ENCODE measurements at places on chromosomes 3 and 15.

- DNase-seq, result no peak
These were observed 5.5 kb upstream of the ARID3B start for GRCh38 chr15:74535388-74536084.

GRCh38 chr15:95425859-95426258 lies 904.6 kb upstream of the NR2F2 start:
- DNase-seq, result no peak

- peak; percentile 17 for DNase-seq
These were observed 11.2 kb upstream of the ATP13A3 start for GRCh38 chr3:194497799-194498575.

DNA sequence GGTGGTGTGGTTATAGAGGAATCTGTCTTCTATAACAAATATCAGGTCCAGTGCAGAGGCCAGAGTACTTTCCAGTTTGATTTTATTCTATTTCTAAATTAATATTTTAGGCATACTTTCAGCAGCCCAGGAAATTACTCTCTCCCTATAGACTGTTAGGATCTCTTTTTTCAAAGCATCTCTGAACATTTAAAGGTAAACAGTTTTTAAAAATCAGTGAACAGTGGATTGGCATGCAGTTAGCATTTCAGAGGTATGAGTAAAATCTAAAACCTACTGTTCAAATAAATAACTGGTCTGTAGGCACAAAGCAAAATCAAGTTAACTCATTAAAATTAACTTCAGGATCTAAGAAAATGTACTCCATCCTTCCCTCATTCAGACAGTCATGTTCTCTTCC lies 3.0 kb downstream of the ZBED2 start:
- DNase-seq, result no peak

DNA sequence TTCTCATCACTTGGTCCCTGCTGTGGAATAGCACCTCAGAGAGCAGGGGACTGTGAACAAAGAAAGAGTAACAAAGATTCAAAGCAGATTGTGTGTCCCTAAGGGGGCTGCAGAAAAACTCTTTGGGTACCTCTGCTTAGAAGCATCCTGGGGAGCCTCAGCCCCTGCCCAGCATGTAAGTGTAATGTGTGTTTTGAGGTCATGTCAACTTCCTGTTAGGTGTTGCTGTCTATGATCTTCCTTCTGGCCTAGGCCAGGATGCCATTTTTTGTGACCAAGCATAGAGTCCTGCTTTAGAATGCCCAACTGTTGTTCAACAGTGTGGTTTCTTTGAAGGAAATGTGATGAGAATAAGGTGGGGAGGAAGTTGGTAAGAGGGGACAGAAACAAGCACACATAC lies 77.1 kb upstream of the BCL6 start:
- no peak for DNase-seq

DNA sequence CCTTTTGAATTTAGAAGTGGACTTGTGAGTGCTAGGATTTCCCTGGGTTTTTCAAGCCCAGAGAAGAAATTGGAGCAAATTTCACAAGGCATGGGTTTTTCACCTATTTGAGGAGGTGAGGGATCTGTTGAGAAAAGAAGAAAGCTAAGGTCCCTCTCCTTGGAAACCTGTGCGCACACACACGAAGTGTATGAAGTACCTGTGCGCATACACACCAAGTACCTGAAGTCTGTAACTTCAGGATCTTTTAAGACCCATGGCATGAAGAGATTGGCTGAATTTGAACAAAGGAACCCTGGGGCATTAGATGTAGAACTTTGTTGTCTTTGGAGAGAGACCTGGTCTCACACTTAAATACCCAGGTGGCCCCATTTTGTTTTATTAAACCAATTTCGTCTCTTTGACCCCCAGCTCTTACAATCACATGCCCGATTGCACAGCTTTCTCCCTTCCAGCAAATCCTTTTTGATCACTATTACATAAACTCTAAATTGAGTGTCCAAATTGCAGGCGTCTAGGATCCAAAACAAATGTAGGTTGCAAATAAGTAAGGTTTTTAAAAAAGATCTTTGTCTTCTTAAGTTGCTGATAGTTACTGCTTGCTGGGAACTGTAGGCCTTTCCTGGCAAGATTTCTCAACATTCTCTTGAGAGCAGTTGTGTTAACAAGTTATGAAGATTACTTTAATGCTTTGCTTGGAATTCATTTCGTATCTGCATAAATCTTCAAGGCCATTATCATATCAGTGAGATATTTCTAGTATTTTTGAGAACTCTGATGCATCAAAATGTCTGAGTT lies 64.3 kb downstream of the CMTM8 start:
- no peak for DNase-seq

GRCh38 chr15:89852342-89852995 lies 37.8 kb upstream of the ANPEP start:
- no peak for DNase-seq

DNA sequence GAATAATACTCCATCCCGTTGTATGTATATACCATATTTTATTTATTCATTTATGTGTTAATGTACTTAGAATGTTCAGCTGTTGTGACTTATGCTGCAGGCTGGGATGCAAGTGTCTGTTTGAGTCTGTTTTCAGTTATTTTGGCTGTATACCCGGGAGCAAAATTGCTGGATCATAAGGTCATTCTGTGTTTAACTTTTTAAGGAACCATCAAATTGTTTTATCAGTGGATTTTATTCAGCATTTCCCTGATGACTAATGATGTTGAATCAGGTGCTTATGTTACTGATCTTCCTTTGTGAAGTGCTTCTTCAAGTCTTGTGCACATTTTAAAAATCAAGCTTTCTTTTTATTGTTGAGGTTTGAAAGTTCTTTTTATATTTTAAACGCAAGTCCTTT lies 118.1 kb downstream of the SLC25A26 start:
- no peak for DNase-seq

- DNase-seq, result no peak
These were observed 75.0 kb upstream of the MBNL1 start for GRCh38 chr3:152193673-152194267.

- DNase-seq, result peak; percentile 91
These were observed 54.8 kb upstream of the SPESP1 start for GRCh38 chr15:68875377-68876116.

GRCh38 chr15:59168536-59168935 lies 38.1 kb upstream of the LDHAL6B start:
- no peak for DNase-seq

- peak; percentile 67 for DNase-seq
These were observed 189.2 kb upstream of the THRB start for GRCh38 chr3:24683633-24684384.

- DNase-seq, result no peak
These were observed 176.3 kb downstream of the SLCO3A1 start for GRCh38 chr15:92029767-92030166.

DNA sequence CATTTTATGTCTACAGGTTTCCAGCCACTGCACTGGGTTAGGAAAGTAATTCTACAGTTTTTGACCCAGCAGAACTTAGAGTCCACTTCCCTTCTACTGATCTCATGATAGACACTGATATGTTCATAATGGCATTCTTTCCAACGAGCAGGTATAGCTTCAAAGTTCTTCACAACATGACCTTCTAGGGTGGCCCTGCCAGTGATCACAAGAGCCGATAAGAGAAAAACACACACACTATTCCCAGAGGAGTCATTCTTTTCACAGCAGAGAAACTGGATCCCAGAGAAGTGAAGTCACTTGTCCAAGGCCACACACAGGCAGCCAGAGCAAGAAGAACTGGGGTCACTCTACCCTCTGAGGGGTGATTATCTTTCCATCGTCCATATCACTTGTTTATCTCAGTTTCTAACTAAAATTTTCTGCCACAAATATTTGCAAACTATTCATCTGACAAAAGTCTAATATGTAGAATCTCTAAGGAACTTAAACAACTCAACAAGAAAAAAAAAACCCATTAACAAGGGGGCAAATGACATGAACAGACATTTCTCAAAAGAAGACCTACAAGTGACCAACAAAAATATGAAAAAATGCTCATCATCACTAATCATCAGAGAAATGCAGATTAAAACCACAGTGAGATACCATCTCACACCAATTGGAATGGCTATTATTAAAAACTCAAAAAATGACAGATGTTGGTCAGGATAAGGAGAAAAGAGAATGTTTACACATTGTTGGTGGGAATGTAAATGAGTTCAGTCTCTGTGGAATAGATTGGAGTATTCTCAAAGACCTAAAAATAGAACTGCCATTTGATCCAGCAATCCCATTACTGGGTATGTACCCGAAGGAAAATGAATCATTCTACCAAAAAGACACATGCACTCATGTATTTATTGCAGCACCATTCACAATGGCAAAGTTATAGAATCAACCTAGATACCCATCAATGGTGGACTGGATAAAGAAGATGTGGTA lies 31.5 kb downstream of the SPTSSB start:
- DNase-seq, result no peak

DNA sequence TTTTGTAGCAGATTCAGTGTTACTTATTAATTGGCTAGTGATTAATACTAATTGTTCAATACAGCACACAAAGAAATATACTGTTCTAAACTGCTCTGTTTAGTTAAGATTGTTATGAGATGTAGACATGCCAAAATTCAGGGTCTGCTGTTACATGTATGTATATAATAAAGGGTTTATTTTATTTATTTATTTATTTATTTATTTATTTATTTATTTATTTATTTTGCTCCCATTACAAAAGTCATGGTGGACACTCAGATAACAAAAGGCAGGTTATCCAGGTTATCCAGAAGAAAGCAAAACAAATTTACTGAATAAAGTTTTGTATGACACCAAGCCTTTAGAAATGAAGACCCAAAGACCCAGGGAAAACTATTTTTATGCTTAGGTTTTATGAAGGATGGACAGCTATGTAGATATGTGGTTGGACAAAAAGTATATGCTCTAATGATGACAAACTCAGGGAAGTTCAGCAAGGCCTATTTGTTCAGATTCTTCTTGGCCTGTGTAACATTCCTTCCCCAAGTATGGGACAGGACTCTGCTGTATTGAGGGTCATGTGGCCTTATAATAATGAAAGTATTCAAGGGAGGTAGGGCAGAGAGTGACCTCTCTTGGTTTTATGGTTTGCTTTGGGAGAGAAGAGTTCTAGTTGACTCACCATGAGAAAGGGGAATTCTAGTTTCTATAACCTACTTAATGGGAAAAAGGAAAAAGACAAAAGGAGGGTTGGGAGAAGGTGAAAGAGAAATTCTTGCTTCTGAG lies 1056.8 kb downstream of the ROBO2 start:
- DNase-seq, result no peak

GRCh38 chr3:136135039-136135802 lies 60.9 kb downstream of the MSL2 start:
- DNase-seq, result no peak

- DNase-seq, result no peak
These were observed 180.2 kb downstream of the SEMA6D start for GRCh38 chr15:47897525-47897924.

GRCh38 chr15:55564347-55565145 lies 23.6 kb downstream of the PYGO1 start:
- no peak for DNase-seq

DNA sequence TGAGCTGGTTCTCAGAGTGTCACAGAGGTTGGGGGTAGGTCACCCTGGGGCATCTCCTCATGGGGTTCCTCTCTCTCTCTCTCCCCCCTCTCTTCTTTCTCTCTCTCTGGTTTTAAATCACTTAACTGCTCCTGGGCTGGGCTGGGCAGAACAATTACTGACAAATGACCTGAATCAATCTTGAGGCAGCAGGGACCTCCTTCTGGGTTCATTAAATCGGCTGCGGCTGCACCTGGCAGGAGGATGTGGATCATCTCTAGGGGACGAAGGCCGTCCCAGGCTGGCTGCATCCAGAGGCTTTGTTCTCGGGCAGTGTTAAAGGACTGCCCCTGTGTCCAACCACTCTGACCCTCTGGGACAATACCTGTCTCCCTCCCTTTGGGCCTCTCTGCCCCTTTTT lies 143.1 kb downstream of the TLE3 start:
- no peak for DNase-seq

DNA sequence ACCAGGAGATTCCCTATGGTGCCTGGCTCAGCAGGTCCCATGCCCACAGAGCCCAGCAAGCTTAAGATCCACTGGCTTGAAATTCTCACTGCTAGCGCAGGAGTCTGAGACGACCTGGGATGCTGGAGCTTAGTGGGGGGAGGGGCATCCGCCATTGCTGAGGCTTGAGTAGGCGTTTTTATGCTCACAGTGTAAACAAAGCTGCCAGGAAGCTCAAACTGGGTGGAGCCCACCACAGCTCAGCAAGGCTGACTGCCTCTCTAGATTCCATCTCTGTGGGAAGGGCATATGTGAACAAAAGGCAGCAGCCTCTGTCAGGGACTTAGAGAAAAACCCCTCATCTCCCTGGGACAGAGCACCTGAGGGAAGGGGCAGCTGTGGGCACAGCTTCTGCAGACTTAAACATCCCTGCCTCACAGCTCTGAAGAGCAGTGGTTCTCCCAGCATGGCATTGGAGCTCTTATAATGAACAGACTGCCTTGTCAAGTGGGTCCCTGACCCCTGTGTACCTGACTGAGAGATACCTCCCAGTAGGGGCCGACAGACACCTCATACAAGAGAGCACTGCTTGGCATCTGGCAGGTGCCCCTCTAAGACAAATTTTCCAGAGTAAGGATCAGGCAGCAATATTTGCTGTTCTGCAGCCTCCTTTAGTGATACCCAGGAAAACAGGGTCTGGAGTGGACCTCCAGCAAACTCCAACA lies 231.5 kb upstream of the SETMAR start:
- no peak for DNase-seq

DNA sequence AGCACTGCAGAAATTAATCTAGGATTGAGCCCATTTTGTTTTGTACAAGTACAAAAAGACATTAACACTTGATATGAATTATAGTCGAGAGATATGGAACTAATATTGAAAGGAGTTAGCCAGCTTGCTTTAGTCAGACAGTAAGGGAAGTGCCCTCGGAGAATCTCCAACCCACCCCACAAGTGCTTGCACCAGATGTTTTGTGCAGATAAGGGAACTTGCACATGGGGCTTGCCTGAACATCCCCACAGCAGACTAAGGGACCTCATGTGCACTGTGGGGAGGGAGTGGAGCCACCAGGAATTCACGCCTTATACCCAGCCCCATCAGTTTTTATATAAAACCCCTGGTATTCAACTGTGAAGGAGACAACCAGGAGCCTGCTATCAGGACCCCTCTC lies 122.3 kb downstream of the EFHB start:
- DNase-seq, result no peak

GRCh38 chr3:139811331-139811730 lies 123.7 kb upstream of the CLSTN2 start:
- DNase-seq, result no peak

DNA sequence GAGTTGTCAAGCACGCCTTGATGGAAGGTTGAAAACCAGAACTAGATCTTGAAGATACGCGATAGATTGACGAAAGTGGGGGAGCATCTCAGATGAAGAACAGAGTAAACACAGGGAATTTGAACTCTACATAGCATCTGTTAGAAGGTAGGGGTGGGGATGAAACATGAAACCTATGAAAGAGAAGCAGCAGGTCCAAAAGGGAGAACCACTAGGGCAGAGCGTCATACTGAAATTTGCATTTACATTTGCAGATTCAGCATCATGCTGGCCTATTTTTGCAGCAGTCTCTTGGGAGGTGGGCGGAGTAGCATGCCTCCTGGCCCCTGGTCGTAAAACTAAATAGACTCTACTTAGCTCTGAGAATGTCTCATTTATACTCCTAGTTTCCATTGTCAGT lies 46.1 kb upstream of the RASGRP1 start:
- no peak for DNase-seq

GRCh38 chr15:58038426-58039078 lies 27.0 kb downstream of the ALDH1A2 start:
- DNase-seq, result no peak
